ENCODE measurements at places on chromosomes 7 and 10.

- DNase-seq, result no peak
Measured at GRCh38 chr10:102413053-102413705, 5.4 kb downstream of the PSD start.

DNA sequence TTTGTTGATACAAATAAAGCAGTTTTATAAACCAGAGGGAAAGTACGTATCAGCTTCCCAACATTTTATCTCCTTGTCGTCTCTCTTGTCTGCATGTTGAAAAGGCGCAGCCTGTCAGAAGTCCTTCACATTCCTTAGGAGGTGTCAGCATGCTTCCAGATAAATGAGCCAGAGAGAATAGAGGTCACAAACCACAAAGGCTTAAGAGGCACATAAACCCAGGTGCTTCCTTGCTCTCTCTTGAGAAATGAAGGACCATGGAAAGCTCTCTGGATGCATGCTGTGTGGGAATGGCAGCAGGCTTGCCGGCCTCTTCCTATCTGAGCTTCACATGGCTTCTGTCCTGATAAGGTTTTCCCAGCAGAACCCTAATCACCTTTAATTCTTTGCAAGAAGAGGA is 448.5 kb downstream of the XPNPEP1 start:
- DNase-seq, result no peak

GRCh38 chr10:130189608-130190054 is 53.4 kb downstream of the GLRX3 start:
- DNase-seq, result peak; percentile 20

DNA sequence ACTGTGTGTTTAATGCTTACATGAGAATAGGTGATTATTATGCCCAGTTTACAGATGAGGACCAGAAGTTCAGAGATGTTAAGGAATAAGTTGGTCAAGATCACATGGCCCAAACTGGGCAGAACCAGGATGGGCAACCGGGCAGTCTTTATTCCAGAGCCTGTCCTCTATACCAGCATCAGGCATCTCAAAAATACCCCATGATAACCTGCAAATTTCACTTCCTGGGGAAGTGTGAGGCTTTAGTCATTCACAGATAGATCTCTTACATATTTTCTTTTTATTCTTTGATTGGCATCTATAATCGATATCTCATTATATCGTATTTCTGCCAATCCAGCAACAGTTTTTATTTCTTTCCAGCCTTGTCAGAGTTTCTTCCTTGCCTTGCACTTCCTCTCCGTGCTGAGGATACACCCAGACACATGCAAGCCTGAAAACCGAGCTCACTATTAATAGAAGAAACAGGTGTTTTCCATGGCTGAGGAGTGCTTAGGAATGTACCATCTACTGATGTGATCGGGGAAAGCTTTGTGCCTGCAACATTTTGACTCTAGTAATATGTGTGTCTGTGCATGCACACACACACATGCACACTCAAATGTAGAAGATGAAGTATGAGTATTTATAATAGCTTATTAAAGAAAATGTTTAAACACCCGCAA is 82.4 kb downstream of the CREM start:
- DNase-seq, result no peak

Data from femur (tissue), 1 donor.